ENCODE measurements at places on chromosomes 2 and 18.
A peak's percentile ranks its signal among the peaks of the same experiment; 100 is the strongest.

- DNase-seq = no peak
Observed at GRCh38 chr2:203873461-203873860, 5.9 kb downstream of the CTLA4 start.

GRCh38 chr2:635687-636621 lies 41.3 kb downstream of the TMEM18 start:
- no peak for DNase-seq

DNA sequence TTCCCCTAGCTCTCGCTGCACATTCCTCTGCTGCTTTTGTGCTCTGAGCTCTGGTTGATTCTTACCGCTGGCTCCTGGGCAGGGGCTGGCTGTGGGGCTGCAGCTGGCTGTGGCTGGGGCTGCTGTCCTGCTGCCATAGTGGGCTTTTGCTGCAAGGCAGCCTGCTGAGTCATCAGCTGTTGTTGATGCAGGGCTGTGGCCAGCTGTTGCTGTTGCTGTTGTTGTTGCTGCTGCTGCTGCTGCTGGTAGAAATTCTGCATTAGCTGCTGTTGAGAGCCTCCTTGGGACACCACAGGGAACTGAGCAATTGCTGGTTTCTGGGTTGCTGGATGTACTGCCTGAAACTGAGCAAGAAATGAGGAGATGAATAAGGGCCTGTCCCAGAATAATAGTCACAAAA lies 77.2 kb upstream of the NFU1 start:
- no peak for DNase-seq

DNA sequence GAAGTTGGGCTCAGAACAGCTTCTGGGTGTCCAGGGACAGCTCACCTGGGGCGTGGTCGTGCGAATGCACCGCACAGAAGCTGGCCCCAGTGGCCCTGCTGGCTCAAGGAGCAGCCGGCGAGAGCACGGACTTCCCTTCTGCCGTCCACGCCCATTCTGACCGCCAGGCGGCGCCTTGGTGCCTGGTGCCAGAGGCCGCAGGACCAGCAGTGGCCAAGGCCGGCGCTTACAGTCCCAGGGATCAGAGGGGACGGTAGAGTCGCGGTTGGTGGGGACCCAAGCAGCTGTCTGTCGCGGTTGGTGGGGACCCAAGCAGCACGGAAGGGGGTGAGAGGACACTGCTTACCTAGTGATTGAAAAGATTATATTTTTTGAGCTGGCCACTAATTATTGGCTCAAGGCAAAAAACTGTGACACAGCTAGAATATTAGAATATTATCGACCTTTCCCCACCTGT lies 25.7 kb downstream of the NPPC start:
- peak; percentile 55 for DNase-seq

- DNase-seq = no peak
Observed at GRCh38 chr18:21634588-21635199, 22.6 kb downstream of the SNRPD1 start.

DNA sequence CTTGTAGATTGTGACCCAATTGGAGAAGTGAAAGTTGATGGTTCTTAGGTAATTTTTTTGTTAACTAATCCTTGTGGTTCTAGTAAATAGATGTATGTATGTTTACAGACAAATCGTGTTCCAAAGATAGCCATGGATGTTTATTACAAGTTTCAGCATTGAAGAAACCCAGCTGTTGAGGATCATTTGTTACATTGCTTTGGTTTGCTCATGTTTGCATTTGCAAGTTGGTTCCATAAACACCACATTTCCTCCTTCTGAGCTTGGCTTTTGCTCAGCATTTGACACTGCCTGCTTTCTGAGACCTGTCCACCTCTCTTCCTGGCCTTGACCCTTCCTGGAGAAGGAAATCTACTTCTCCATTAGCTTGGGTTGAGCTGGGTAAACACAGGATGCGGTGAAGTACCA lies 1.8 kb upstream of the CCDC68 start:
- DNase-seq = no peak

DNA sequence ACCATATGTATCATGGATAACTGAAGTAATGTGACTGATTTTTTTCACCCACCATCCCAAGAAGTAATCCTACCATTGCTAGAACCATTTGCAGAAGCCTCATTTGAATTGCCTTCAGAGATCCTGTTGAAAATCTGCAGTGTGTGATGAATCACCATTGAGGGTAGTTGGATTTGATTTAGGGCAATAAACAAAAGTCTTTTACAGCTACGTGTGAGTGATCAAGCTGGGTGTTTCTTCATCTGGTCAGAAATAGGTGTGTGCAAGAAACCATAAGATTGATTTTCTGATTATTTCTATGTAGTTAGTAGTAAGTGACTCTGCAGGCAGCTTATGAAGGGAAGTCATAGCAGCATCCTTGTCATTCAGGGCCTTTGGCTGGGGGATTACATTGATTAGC lies 159.6 kb downstream of the MGAT5 start:
- DNase-seq = no peak

GRCh38 chr18:35376393-35376741 lies 770 bp downstream of the ZNF396 start:
- peak; percentile 44 for DNase-seq

DNA sequence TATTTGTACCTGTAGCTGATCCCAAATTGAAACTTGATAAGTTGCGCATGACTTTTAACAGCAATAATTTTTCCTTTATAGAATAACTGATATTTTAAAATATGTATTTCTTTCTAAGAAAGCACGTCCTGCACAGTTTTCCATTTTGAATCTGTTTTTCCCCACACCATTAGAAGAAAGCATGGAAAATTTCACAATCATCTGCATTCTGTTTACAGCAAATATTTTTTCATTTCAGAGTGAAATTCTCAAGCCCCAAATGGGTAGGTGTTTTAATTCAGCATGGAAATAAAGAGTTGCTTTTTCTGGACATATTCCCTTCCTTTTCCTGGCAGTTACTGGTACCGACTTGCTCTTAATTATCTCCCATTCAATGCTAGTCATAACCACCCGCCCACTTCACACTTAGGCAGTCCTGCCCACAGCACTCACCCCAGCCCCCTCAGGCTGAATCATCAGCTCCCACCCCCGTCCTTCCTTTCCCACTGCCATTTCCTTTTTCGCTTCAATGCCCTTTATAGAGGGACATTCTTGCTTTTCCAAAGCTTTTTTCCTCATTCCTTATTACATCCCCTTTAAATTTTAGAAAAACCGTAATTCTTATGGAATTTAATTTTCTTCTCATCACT lies 89.2 kb upstream of the GLS start:
- no peak for DNase-seq

DNA sequence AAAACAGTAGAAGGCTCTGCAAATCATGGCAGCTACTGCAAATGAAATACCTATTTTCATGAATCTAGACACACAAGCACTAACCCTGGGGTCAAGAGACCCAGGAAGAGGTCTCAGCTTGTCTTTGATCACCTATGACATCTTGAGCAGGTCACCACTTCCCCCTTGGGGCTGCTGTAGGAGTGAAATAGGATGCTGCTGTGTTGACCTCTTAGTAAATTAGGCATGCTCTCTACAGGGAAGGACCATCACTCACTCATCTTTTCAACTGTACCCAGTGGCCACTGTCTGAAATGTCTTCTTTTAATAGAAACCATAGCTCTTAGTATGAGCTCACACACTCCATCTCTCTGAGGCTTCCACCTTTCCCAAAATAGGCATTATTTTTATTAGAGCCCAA lies 83.8 kb downstream of the NCK2 start:
- no peak for DNase-seq

GRCh38 chr2:183068561-183068960 lies 10.0 kb upstream of the DUSP19 start:
- no peak for DNase-seq

- no peak for DNase-seq
Observed at GRCh38 chr2:120624061-120624737, 111.5 kb upstream of the GLI2 start.

DNA sequence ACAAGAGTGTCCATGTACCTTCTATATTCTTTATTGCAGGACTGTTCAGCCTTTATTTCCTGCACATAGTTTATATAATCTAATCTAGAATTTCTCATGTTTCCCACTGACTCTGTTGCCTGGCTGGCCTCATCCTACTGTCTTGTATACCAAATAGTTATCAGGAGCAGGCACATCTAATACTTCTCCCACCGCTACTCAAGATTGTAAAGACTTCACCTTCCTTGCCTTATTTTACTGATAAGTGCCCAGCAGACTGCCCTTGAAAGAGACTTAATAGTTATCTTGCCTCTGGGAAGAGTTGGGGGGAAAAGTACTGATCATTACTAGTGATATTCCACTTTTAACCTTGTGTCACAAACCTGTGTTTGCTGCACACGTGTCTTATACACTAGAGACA lies 26.1 kb upstream of the AAK1 start:
- DNase-seq = no peak

- no peak for DNase-seq
Observed at GRCh38 chr18:11752116-11752911, 63.2 kb downstream of the GNAL start.

GRCh38 chr18:45046961-45047360 lies 366.3 kb downstream of the SETBP1 start:
- DNase-seq = no peak

DNA sequence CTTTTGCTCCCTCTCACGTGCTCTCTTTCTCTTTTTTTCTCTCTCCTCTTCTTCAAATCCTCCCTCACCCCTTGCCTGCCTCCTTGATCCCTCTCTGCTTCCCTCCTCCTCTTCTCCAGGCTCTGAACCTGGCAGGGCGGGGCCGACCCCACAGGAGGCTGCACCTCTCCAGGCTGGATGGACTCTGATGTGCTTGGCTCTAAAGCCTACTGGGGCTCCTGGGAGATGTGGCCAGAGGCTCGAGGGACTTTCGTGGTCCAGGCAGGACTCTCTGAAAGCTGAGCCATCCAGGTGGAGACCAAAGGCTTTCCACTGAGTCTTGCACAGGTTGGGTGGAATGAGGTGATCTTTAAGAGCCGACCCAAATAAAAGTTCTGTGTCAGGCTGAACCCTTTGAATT lies 25.4 kb downstream of the DYSF start:
- DNase-seq = no peak

DNA sequence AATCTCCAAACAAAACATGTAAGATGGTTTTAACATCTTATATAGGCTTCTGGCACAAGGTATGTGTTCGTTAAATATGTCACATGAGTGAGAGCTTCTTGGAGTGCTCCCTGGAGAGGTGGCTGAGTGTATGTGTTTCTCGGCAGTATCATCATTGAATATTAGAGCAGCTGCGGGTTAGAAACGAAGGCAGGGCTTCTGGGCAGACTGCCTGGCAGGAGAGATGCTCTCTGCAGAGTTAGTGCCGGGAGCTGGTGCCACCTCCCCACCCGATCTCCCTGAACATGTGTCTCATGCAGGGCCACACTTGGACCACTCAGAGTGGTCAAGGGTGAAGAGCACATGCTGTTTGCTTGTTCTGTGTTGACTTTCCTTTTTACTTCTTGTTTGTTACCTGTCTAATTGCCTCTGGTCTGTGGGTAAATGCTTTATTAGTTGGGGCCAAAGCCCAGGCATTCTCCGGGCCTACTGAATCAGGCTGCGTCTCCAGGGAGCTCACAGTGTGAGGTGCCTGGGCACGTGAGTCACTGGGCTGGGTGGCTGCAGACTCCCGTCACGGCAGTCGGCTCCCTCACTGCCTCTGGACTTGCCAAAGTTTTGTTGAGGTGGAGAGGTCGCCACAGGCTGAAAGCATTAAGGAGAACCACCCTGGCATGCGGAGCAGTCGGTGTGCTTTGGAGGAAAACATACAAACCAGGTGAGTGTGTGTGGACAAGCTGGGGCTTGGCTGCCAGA lies 246.6 kb downstream of the FHOD3 start:
- DNase-seq = no peak

- DNase-seq = no peak
Observed at GRCh38 chr18:10376731-10377130, 77.7 kb upstream of the APCDD1 start.

DNA sequence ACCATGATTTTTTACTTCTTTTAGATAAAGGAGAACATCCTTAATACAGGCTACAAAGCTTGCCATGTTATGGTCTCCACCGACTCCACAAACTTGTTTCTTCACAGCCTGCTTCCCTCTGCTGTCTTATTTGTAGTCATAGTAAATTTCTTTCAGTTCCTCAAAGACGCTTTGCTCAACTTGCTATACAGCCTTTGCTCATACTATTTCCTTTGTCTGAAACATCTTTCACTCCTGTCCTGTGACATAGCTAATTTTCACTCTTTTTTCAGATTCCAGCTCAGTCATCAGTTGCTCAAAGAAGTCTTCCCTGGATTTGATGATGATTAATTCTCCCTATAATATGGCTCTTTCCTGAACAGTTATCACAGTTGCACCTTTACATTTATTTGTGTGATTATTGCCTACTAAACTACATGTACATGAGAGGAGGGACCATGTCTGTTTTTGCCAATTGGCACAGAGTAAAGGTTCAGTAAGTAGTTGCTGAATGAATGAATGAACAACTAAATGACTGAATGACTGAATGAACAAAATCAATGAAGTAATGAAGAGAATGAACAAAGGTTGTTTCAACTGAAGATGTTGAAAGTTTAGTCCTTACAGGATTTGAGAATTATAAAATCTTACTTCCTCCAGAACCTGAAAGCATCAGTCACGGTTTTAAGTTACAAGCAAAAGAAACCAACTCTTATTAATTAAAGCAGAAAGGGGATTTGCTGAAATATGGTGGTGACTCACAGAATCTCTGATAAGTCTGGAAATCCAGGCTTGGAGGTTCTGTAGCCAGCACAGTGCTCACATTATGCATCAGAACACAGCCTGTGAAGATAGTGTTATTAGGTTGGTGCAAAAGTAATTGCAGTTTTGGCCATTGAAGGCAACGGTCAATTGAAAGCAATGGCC lies 186.4 kb upstream of the FAM98A start:
- no peak for DNase-seq

GRCh38 chr2:190701586-190701985 lies 52.7 kb downstream of the NAB1 start:
- DNase-seq = no peak

DNA sequence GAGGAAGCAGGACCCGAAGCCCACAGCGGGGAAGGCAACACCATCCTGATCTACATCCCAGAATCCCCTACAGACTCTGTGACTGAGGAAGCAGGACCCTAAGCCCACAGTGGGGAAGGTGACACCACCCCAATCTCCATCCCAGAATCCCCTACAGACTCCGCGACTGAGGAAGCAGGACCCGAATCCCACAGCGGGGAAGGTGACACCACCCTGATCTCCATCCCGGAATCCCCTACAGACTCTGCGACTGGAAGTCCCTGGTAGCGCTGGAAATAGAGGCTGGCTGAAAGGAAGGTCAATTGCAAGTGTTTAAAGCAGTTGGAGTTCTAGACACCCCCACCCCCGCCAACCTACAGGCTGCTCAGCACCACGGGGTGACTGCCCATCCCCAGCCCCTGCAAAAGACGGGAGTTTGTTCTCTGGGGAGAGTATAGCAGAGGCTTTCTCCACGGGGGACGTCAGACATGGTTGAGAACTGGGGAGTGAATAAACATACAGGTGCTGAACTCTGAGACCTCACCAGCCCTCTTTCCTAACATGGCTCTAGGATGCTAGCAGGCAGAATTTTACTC lies 21.0 kb downstream of the CIB4 start:
- no peak for DNase-seq

GRCh38 chr18:49247781-49248180 lies 212.7 kb downstream of the DYM start:
- no peak for DNase-seq

GRCh38 chr2:144510294-144510991 lies 9.5 kb downstream of the ZEB2 start:
- no peak for DNase-seq

- DNase-seq = no peak
Observed at GRCh38 chr18:75066021-75066880, 142.7 kb downstream of the PTGR3 start.

All from activated B cell treated with CpG ODN at 0.5 μM for 24 hours (primary cell).